ENCODE measurements at places on chromosomes 1 and 21. TPM values are rescaled to one million over a fixed set of nuclear protein-coding genes. Genes with fewer than 3 reads are reported as not detected.

PKLR gene
- total RNA-seq = not detected

CD1C gene
- not detected for total RNA-seq

CCDC27 gene
- not detected for total RNA-seq

WDR64 gene
- total RNA-seq = 0.41 TPM

DNA sequence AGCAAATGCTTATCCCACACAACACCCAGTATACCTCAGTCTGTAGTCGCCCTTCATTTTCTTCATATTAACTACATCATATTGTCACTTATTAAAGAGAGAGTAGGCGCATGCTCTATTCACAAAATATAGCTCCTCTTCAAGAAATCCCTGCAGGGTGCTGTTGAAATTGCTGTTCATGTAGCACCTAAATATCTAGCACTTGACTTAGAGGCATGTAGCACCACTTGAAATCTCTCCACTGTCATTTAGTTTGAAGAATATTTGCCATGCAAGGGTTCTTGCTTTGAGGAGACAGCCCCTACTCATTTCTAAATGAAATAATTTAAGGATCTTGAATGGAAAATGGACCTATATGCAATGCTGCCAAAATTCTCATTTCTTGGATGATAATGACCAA lies 20.9 kb upstream of the LRRC8B start:
- DNase-seq = no peak

DNA sequence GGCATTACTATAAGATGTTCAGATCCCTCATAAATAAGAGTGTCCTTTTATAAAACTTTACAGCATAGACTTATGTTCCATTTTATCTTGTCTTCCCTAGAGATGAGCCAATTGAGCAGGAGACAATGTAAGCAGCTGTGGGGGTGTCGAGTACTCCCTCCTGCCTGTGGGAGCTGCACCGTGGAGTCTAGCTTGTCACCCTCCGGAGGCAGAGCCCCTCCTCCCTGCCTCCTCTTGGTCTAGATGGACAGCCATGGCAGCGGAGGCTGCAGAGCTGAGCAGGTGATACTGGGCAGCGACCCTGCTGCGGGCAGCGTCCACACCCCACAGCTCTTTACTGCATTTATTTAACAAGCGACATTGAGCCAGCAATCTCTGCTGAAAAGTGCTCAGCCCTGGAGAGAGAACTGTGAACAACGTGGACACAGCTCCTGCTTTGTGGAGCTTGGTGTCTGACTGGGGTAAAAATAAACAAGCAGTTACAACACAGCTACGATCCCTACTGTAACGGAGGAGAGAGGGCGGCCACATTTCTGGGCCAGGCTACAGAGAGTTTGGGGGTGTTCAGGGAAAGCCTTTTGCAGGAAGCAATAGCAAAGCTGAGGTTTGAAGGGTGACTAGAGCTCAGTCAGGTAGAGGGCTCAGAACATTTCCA lies 12.8 kb upstream of the KIF21B start:
- no peak for DNase-seq

DNA sequence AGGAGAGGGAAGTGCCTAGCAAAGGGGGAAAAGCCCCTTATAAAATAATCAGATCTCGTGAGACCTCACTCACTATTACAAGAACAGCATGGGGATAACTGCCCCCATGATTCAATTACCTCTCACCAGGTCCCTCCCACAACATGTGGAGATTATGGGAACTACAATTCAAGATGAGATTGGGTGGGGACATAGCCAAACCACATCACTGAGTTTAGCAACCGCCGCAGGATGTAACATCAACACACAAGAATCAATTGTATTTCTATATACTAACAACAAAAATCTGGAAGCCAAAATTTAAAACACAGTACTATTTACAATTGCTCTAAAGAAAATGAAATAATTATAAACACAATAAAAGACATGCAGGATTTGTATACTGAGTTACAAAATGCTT lies 21.9 kb downstream of the DIRAS3 start:
- DNase-seq = no peak

DNA sequence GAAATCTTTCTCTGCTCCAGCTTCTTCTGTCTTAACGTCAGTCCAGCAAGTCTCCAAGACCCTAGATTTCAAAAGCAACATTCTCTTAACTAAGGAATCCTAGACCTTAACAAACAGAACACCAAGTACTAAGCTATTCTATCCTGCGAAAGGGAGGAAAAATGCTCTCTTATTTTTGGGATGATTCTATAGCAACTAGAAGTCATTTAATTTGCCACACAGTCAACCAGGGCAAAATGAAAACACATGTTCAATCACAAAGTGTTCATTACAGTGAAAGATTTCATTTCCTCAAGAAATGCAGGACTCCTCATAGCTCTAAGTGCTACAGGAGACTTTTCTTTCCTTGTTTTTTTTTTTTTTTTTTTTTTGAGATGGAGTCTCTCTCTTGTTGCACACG lies 36.2 kb upstream of the DOCK7 start:
- no peak for DNase-seq

DNA sequence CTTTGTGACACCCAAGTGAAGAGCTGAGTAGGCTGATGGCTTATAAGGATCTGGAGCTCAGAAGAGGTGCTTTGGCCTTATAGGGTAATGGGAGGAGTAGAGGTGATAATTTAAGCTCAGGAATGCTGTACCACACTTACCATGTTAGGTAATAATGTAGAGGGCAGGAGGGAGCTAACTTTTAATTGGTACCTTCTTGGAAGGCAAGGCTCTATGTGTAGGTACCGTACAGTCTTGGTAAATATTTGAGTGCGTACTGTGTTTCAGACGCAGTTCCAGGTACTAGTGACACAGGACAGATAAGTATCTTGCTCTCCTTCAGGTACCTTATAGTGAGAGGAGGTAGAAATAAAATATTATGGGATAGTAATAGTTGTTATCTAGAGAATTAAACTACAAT lies 16.8 kb downstream of the CAMSAP2 start:
- DNase-seq = no peak

DNA sequence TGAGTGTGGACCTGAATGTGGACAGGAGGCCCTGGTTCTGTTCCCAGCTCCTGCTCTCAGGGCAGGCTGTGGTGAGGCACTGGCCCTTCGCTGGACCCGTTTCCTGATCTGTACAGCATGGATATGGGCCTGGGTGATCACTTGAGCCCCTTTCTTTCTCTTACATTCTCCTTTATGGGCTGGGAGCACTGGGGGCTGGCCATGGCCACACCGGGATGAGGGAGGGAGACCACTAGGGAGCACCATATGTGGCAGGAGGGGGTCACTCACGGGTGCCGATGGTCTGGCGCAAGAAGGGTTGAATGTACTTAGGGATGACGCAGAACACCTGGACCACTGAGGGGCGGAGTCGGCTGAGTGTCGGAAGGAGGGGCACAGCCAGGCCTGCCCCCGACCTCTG lies 2.7 kb downstream of the DCST2 start:
- no peak for DNase-seq

DNA sequence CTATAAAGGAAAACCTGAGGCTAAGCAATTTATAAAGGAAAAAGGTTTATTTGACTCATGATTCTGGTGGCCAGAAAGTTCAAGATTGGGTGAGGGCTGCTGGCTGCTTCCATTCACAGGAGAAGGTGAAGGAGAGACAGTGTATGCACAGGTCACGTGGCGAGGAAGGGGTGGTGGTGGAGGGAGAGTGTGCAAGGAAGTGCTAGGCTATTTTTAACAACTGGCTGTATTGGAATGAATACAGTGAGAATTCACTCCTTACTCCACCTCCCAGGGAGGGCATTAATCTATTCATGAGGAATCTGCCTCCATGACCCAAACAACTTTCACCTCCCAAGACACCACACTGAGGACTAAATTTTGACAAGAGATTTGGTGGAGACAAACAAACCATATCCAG lies 51.0 kb downstream of the SYDE2 start:
- DNase-seq = no peak
